ENCODE measurements at places on chromosomes 7 and 10.

- no peak for DNase-seq
Observed at GRCh38 chr7:17771901-17772408, 168.3 kb downstream of the SNX13 start.

GRCh38 chr10:21172542-21172929 lies 275.4 kb upstream of the NEBL start:
- DNase-seq: no peak

DNA sequence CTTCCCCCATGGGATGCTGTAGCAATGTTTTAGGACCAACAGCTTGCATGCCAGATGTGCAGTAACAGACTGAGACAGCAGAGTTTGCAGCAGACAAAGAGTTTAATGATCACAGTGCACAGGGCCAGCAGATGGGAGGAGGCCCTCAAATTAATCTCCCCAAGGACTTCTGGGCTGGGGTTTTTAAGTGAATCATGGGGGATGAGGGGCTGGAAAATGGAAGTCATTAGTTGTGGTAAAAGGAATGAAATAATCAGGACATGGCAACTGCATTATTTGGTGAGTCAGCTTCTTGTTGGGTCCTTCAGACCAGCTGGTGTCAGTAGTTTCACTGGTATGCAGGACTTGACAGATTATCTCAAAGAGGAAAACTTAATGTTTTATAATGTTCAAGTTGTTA lies 12.6 kb upstream of the NRBF2 start:
- no peak for DNase-seq

GRCh38 chr10:123890756-123891143 lies 857 bp downstream of the CPXM2 start:
- no peak for DNase-seq

- no peak for DNase-seq
Observed at GRCh38 chr10:6446711-6447110, 133.4 kb downstream of the PRKCQ start.
